ENCODE measurements at places on chromosomes 7 and 10. TPM values are rescaled to one million over a fixed set of nuclear protein-coding genes. Genes with fewer than 3 reads are reported as not detected.
A peak's percentile ranks its signal among the peaks of the same experiment; 100 is the strongest.

GNAT3 gene
- not detected for polyA plus RNA-seq

FRMPD2 gene
- polyA plus RNA-seq: not detected

BRAF gene
- polyA plus RNA-seq: 9.4 TPM

MYL10 gene
- not detected for polyA plus RNA-seq

PNLIPRP1 gene
- not detected for polyA plus RNA-seq

DLX6 gene
- 0.05 TPM for polyA plus RNA-seq

COL17A1 gene
- polyA plus RNA-seq: 3,374 TPM

COBL gene
- 4.4 TPM for polyA plus RNA-seq

TTYH3 gene
- polyA plus RNA-seq: 18.5 TPM

GALNT17 gene
- polyA plus RNA-seq: not detected

DNA sequence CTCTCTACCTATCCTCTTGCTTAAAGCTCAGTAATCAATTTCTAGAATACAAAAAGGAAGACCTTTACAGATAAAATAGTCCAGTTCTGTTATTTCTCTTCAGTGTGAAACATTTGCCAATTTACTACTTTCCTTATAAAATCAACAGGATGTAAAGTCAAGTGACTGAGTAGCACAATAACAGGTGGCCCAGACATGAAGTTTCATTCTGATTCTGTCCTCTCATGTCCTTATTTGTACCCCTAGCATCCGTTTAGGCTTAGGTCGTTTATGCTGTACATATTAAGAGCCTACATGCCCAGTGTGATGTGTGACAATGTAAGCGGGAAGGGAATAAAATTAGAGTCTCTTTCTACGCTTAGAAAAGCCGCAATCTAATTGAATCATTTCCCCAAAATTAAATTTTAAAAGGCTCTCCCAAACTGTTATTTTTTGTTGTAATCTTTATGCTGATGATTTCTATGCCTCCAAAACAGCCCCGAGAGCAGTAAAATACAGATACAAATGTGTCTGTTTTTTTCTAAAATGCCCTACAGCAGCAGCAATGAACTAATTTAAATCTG, 29.1 kb downstream of the EPC1 start:
- DNase-seq: no peak

DNA sequence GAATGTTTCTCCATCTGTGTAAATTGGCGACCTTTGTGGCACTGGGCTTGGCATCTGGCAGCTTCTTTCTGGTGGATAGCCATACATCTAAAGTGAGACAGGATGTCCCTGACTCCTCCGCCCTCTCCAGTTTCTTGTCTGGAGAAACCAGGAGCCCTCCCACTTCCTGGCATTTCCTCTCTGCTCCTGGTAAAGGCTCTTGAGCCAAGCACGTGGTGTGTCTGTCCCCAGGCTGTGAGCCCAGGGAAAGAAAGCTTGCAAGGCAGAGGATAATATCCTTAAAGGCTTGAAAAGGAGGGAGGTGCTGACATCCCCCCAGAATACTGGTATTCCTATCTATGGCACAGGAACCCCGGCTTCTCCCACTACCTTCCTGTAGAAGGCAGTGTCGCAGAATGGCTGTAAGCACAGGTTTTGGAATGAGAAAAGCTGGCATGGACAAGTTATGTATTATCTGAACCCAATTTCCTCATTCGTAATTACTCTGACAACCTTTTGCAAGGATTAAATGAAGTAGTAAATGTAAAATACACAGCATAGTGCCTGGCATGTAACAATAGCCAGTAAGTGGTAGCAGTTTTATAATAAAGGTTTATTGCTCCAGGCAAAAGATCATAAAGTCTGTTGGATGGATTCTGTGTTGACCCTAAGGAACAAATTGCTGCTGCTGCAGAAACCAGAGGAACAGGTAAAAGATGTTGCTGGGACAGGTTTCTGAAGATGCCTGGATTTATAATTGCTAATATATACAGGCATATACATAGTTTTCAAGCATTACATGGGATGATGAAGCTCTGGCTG, 11.8 kb upstream of the ACSL5 start:
- no peak for DNase-seq

DNA sequence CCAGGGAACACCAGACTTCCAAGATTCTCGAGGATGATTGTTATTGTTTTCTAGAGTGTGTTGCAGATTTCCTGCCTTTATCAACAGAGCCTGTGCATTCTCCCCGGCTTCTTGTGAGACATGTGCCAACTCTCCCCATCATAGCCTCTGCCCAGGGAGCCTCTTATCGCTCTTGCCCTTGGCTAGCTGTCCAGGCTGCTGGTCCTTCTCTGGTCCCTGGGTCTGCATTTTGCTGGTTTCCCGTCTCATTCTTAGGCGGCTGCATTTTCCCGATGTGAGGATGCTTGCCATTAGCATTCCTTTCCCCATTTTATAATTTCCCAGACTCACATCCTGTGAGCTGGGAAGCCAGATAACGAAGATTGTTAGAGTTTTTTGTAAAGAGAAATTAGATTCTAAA, 15.2 kb downstream of the SLC13A4 start:
- no peak for DNase-seq

- DNase-seq: peak; percentile 32
Observed at GRCh38 chr7:90816511-90817142, 220.5 kb downstream of the CDK14 start.

DNA sequence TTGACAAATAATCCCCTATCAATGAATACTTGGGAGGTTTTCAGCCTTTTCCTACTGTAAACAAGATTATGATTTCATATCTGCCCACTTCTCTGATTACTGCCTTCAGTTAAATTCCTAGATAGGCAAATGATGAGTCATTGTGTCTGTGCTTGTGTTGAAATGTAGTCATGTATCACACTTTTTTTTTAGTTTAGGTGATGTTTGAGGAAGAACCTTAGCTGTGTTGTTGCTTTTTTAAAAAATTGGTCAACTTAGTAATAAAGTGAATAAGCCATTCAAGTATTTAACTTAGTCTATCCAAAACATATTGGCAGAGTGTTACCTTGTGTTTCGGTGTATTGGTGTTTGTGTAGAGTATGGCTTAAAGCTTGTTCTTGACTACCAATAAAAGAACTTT, 60.0 kb downstream of the WAC start:
- DNase-seq: peak; percentile 33

DNA sequence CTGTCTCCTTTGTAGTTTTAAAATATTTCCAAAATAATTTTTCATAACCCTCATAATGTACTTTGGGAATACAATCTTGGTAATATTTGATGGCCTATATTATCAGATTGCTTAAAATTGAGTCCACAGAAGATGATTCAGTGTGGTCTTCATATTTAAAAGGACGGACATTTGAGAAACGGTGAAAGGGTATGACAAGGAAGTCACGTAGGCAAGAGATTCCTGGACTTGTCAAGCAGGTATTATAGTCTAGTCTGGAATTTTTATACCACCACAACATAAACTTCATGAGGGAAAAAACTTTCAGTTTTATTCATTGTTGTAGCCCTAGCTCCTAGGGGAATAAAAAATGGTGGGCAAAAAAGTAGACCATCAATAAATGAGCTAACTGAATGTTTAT, 82.3 kb downstream of the KMT2E start:
- no peak for DNase-seq

DNA sequence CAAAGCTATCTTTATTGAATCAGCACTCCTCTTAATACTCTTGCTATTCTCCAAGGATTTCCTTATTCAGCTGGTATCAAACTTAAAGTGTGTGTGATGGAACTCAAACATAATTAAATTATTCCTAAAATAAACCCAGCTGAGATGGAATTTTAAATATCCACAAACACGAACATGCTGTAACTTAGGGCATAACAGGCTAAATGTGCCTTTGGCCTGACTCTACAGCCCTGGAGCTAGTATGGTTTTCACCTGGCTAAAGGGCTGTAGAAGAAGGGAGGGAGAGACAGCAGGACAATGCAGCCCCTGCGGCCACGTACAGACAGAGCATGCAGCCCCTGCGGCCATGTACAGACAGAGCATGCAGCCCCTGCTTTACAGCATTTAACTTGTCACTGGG, 34.0 kb downstream of the ESYT2 start:
- no peak for DNase-seq

DNA sequence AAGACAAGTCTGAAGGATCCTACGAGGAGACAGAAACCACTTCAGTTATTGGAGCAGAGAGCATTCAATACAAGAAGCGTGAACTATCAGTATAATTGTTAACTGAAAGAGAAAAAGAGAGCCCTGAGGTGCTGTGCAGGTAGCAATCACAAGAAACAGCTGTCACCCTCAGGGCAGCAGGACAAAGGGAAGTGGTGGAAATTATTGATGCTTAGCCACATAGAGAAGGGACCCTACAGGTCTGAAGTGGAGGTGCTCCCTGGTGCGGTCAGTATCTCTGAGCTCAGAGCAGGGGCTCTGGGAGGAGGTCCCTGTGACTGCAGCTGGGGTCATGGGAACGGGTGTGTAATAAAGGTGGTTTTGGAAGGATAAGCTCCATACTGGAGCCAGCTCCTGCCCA, 97.8 kb upstream of the KLF6 start:
- DNase-seq: no peak

- peak; percentile 92 for DNase-seq
Observed at GRCh38 chr10:97882142-97883091, 32.8 kb downstream of the GOLGA7B start.

GRCh38 chr7:78924581-78924980, 528.9 kb downstream of the MAGI2 start:
- DNase-seq: no peak

- DNase-seq: no peak
Observed at GRCh38 chr7:8684426-8684825, 251.0 kb downstream of the NXPH1 start.

DNA sequence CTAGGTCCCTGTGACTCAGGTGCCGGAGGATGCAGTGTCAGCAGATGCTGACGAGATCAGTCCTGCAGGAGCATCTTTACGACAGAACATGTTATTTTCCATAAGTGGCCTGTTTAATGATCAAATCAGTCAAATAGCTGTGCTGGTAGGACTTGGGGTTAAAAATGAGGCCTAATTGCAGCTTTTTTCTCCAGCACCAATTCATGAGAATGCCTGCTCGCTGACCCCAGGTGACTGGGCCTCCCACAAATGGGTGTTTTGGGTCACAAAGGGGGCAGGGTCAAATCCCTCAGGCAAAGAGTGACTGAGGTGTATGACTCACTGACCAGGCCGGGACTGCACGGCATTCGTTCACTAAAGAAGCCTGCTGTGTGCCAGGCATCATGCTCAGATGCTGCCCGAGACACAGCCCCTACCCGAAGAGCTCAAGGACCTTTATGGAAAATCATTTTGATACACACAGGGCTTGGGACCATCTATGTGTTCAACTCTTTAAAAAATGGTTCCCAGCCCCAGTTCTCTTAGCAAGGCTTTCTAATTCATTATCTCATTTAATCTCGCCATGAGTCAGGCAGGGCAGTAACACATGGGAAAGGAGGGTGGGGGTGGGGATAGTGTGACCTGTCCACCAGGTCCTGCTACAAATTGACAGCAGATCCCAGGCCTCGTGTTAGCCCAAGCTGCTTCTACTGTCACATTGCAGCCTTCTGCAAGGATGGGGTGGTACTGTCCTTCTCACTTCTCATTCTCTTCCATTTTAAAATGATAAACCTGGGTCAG, 21.1 kb downstream of the ZNF775 start:
- peak; percentile 25 for DNase-seq

- no peak for DNase-seq
Observed at GRCh38 chr10:28276384-28276783, 26.5 kb downstream of the MPP7 start.

DNA sequence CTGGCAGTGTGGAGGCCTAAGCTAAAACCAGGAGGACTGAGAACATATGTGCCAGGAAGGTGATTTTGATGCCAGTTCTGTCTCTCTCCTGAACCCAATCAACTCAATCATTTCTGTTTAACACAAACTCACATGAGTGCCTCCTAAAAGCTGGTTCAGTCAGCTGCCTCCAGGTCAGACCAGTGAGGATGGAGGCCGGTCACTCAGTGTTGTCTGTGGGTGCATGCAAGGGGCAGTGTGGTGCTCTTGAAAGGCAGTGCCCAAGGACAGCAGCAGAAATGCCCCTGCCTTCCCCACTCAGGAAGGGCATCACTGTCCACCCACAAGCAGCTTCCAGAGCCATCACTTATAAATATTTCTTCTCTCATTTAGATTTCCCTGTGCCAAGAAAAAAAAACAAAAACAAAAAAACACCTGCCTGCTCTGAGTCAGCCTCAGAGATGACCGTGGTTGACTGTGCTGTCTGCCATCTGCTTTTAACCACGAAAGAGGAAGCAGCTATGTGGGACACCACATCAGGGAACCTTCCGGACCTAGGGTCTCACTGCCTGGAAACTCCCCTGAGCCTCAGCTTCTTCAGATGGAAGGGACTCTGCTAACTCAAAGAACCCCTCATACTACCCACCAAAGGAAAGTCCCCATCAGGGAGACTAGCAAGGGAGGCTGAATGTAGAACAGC, 39.1 kb downstream of the VOPP1 start:
- DNase-seq: no peak

- DNase-seq: no peak
Observed at GRCh38 chr10:22230158-22230833, 12.5 kb upstream of the EBLN1 start.

DNA sequence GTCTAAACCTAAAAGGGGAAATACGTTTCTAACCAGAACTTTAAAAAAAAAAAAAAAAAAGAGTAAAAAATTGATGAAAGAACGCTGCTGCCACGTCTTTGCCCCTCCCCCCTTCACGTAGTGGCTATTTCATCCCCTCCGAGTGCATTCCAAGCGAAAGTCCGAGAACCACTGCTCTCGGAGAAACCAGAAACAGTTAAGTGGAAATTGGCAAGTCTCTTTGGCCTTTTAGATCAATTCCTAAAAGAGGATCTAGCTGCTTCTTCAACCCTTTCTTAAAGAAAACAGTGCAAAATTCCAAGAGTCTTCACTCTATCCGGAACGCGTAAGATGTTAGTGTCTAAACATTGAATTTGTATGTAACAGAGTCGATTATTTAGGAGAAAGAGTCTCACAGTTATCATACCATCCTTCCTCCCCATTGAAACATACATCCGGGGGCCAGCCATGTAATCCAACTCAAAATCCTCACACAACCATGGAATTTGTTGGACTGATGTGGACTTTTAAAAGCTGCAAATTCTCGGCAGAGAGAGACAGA, 1.1 kb downstream of the P4HA1 start:
- DNase-seq: no peak

GRCh38 chr10:6409971-6410643, 170.0 kb downstream of the PRKCQ start:
- no peak for DNase-seq

- DNase-seq: no peak
Observed at GRCh38 chr7:129514683-129515082, 12.4 kb downstream of the SMKR1 start.

DNA sequence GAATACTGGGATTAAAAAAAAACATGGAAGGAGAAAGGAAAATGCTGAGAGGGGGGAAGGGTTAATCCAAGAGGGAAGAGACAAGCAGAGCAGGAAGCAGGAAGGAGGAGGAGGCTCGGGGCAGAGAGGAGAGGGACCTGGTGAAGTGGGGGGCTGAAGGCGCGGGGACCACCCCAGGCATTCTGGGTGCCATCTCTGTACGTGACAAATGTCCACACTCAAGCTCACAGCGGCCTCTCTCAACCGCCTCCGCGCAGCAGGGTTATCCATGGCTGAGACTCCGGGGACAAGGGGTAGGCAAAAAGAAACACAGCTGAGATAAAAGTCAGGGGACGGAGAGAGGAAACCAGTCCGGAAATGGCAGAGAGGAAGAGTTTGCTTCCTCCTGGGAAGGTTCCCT, 33.9 kb downstream of the EN2 start:
- DNase-seq: no peak

GRCh38 chr10:70682920-70683600, 10.8 kb downstream of the ADAMTS14 start:
- DNase-seq: no peak
